ENCODE measurements at places on chromosomes 5 and 9. TPM values are rescaled to one million over a fixed set of nuclear protein-coding genes. Genes with fewer than 3 reads are reported as not detected.

The SLC25A2 gene
- not detected for total RNA-seq

The AKNA gene
- 167 TPM for total RNA-seq

GRCh38 chr5:145510769-145511168 is 324.4 kb downstream of the PRELID2 start:
- no peak for DNase-seq

DNA sequence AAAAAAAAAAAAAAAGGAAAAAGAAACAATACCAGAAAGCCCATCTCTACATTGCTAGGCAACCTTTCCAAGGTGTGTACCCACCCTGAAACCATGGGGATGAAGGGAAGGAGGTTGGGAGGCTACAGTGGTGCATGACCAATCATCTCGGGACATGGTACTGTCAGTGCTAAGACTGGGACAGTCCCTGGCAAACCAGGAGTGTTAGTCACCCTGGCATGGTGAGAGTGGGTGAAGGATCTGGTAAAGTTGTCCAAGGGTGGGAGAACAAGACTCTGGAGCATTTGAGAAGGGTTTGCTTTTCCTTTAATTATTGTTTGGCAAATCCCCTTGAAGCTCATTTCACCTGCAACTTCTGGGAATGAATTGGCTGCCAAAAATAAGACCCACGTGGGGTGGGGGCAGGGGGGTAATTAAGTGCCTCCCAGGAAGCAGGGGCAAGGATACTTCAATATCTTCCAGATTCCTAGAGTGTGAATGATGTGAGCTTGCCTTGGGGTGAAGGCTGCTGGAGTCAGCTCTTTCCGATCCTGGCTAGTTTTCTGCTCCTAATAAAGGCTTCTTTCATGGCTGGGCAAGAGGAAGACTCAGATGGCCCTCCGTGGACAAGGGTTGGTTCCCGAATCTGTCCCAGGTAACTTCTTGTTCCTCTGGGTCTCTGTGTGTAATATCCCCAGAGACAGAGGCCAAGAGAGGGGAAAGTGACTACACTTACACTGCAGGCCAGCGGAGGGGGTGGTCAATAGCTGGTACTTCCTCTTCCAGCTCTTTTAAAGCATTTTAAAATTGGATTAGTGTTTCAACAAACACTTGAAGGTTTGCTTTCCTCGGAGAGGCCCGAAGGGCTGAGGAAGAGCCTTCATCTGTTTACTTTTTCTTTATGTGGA is 61.6 kb upstream of the SPRY4 start:
- DNase-seq = no peak

- no peak for DNase-seq
Observed at GRCh38 chr5:95093211-95093610, 191.7 kb downstream of the MCTP1 start.
